ENCODE measurements at places on chromosomes 7 and 10.
A peak's percentile ranks its signal among the peaks of the same experiment; 100 is the strongest.

- DNase-seq, result no peak
Observed at GRCh38 chr7:131268906-131269305, 58.8 kb upstream of the MKLN1 start.

DNA sequence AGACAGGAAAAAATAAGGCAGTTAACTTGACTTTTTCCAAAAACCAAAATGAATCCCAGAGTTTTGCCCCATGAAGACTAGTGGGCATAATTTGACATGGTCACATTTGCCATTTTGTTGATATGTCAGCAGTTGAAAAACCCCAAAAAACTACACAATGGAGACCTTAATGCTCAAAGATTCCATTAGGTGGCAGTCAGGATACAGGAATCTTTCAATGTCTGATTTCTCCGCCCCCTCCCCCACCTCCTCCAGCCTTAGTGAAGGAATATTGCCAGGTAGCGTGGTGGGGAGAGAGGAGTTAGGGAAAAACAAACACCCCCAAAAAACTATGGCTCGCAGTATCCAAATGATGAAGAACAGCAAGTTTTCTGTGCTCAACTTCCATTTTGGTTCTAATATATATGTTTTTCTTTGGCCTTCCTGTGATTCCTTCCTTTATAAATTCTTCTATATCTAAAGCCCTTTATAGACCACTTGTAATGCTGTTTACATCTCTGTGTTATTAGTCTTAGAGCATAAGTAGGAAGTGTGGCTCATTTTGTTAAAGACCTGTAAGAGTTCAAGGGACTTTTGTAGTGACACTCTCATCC is 6.7 kb upstream of the SMNDC1 start:
- peak; percentile 69 for DNase-seq

DNA sequence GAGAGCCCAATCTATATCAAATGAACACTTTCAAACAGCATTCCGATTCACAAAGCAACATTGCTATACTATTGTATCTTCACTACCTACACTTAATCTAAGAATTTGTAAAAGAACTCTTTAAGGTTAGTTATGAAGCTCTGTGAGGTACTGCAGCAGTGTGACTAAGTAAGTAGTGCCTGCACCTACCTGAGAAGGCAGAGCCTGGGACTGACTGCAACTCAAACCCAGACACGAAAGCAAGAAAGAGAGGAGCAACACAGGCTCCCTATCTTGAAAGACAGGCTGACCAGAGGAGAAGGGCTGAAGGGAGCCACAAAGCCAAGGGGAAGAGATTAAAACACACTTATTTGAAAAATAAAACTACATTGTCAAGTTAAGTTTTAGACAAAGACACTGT is 160.1 kb downstream of the GLI3 start:
- no peak for DNase-seq

DNA sequence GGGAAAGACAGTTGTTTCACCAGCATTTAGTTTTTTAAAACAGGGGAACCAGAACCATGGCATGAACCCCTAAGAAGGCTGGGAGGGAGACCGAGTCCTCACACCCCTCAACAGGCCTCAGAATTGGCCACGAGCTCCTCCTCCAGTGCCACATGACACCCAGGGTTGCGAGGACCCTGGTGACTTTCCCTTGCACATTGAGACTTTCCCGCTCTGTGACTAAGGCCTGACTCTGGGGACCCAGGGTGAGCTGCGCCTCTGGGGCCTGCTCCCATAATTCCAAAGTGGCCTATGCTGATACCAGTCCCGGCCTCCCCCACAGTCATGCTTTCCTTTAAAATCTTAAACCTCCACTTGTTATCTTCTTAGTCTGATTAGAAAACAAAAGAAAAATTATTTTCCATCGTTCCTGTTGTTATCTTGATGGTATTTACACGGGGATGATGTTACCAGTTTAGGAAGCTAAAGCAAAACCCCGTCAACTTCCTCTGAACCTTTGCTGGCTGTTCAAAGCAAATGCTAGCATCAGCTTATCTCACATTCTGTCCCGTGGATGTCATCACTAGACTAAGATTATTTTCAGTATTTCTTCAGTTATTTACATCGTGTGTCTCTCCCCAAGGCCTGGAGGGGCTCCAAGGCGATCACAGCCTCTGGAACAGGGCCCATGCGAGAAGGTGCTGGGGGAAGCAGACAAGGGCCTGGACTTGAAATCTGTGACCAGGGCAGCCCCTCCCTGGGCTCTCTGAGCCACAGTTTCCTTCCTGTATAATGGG is 42.1 kb downstream of the FAM53B start:
- no peak for DNase-seq

DNA sequence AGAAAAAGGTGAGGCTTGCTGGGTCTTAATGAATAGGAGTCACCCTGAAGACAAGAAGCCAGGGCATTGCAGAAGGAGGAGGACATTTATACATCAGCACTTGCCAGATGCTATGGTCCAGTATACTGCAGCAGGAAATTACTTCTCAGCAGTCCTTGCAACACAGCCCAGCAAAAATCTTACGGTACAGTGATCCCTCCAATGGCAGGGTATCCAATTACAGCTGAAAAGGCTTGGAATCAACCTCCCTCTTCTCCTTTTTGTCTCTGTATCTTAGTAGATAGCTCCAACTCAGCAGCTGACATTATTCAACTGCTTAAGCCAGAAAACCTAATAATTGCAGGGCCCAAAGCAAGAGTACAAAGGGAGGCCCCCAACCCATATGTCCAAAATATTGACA is 128.3 kb upstream of the COBL start:
- no peak for DNase-seq

- DNase-seq, result no peak
Observed at GRCh38 chr7:101102026-101102425, 16.7 kb downstream of the TRIM56 start.

DNA sequence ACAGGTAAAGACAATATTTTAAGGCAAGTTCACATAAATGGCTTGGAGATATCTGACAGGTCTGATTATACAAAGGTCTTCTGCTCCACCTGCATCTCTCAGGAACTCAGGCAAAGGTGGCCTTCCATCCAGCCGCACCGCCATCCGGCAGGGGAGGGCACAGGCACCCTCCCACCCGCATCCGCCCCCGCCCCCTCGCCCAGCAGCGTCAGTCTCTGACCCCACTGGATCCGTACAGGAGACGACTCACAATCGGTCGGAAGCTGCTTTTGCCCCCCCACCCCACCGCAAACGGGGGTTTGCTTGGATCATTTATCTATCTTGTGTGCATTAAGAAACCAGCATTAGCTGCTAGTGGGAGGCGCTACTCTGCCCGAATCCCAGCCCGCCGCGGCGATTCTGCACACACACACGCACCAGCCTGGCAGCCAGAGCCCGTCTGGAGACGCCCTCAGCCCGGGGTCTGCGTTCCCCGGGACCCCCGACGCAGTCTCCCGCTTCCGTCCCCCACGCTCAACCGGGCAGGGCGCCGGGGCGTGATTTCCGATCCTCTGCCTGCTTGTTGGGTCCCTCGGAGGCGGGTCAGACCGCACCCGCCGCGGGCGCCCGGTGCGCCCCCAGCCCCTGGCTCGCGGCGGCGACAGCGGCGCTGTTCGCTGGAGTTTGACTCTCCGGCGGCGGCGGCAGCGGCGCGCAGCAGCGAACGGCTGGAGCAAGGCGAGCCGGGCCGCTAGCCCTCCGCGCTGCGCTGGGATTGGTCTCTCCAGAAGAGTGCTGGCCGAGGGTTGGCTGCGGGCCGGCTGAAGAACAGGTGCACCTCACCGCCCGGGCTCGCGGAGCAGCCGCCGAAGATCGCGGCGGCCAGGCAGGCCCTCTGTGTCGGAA is 820 bp upstream of the NRG3 start:
- DNase-seq, result no peak

GRCh38 chr10:48495282-48496045 is 109.4 kb downstream of the ARHGAP22 start:
- no peak for DNase-seq

- no peak for DNase-seq
Observed at GRCh38 chr7:22882106-22882505, 59.5 kb upstream of the TOMM7 start.

DNA sequence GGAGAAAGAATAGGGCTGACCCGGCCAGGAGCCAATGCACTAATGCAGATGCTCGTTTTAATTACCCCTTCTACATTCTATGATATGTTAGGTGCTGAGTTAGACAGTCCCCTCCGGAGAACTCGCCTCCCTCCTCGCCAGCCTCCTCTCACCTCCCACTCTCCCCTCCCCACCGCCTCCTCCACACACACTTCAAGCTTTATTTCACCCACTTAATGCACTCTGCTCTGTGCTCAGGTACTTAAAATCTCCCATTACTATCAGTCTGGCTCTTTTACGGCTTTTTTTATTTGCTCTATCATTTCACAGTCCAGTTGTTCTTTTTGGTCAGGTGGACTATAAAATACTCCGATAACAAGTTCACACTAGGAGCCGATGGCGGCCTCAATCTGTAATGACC is 231.6 kb downstream of the TEX36 start:
- DNase-seq, result no peak

DNA sequence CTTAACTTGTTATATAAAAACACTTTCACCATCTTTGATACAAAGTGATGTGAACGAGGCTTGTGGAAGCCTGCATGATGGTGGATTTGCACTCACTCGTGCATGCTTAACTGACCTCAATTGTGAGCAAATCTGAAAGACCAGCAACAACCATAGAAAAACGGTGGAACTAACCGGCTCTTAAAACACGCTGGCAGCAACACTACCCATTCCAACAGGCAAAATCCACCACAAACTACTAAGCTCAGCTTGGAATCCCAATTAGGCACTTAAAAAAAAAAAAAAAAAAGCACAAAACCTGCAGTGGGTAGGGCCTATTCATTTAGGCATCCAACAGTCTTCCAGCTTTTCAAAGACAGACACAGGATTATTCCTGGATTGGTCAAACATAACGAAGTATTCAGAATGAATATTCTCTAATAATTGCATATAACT is 1.8 kb downstream of the GDI2 start:
- peak; percentile 56 for DNase-seq

GRCh38 chr10:43307306-43307705 is 40.4 kb upstream of the RASGEF1A start:
- DNase-seq, result no peak

DNA sequence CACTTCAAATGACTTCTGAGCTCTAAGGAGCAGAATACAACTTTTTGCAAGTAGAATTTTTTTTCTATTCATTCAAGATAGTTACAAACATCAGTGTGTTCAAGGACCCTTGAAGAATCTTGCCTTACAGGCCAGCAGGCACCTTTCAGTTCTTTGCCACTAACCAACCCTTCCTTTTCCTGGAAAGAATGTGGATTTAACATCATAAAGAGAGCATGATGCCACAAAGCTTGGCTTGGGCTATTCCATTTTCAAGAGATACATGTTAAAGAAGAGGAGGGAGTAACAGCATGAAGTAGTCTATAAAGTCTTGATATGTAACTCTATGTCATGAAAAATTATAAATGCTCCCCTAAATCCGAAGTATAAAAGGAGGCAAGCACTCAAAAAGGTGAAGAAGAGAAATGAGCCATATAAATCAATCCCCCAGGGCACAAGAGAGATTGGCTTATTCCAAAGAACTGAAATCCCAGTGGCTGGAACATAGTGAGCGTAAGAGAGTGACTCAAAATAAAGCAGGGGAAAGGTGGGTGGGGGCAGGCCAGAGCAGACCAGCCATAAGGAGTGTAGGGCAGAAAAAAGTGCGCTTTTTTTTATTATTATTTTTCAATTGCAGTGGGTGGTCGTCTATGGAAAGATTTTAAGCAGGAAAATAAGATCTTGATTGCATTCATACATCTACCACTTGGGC is 1025.6 kb upstream of the C7orf33 start:
- DNase-seq, result no peak

- DNase-seq, result no peak
Observed at GRCh38 chr7:128910569-128910945, at the start of gene KCP. Gene KCP (minus strand): TSS chr7:128910709. CDS start chr7:128910676, 33 bp downstream.

DNA sequence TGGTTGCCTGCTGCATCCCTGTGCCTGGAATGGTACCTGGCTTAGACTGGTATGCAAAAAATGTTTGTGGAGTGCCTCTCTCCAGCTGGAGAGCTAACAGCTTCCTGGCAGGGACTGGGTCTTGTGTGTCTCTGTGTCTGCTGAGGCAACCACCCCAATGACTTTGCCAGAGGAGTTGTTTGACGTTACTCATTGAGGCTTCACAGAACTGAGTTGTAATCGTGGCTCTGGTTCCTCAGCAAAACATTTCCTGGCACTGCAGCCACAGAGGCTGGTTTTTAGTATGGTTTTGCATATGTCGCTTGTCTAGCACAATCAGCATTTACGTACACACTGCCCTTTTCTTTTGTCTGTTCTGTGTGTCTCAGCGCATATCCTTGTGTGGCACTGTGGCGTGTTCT is 7.5 kb downstream of the ZNF282 start:
- DNase-seq, result peak; percentile 11
